Stimulated activated CD8-positive, alpha-beta memory T cell treated with anti-CD3 and anti-CD28 coated beads, Interleukin-15, amount 100 ng/mL, for 4 hours (primary cell): ENCODE measurements at places on chromosomes 4 and X.

DNA sequence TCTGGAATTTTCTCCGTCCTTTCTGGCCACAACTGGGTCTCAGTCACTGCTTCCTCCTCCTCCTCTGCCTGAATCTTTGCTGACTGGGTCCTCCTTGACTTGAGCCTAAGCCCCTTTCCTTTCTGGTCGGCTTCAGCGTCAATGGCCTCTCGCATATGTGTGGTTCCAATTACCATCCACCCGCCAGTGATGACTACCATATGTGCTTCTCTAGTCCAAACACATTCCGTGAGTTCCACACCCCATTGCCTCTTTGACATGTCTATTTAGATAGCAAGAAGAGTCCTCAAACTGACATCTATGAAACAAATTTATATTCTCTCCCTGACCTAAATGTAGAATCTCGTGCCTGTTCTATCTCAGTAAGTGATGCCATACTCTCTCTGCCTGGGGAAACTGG is 19.8 kb downstream of the MXRA5 start:
- no peak for DNase-seq

- no peak for DNase-seq
Observed at GRCh38 chr4:8493484-8493883, 52.9 kb downstream of the TRMT44 start.

- no peak for DNase-seq
Observed at GRCh38 chrX:105098201-105098600, 122.3 kb downstream of the TEX13A start.

DNA sequence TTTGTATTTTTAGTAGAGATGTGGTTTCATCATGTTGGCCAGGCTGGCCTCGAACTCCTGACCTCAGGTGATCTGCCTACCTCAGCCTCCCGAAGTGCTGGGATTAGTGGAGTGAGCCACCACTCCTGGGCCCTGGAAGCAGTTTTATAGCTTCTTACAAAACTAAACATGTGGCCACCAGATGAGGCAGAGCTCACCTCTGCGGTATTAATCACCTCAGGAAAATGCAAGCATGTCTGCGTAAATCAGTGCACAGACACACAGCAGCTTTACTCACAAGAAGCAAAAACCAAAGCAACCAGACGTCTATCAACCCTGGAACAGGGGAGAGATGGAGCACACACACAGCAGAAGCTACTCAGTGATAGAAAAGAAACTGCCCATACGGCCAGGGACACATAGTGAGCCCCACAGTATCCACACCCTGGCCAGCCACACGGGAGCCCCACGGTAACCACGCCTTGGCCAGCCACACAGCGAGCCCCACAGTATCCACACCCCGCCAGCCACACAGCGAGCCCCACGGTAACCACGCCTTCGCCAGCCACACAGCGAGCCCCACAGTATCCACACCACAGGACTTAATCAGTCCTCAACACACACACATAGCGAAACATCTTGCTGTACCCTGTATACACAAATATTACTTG is 30.2 kb downstream of the PPP2R3B start:
- DNase-seq: no peak

DNA sequence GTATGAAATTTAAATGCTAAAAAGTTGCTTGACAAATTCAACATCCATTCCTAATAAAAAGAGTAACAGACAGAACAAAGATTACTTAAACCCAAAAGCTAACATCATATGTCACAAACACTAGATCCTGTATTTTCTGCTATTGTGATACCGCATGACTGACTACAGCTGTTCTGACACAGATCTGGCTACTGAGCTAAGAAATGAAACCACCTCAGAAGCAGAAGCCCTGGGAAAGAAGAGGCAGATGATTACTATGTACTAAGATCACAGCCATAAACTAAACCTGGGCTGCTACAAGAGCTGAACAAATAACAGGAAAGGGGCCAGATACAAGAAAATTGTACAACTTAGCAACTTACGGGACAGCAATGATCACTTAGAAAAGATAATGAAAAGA is 9.4 kb downstream of the LETM1 start:
- no peak for DNase-seq

GRCh38 chr4:152044331-152045036 is 283.7 kb upstream of the GATB start:
- DNase-seq: no peak

GRCh38 chrX:8861908-8862307 is 60.7 kb upstream of the FAM9A start:
- no peak for DNase-seq

GRCh38 chr4:88937081-88937480 is 119.9 kb downstream of the FAM13A start:
- no peak for DNase-seq

DNA sequence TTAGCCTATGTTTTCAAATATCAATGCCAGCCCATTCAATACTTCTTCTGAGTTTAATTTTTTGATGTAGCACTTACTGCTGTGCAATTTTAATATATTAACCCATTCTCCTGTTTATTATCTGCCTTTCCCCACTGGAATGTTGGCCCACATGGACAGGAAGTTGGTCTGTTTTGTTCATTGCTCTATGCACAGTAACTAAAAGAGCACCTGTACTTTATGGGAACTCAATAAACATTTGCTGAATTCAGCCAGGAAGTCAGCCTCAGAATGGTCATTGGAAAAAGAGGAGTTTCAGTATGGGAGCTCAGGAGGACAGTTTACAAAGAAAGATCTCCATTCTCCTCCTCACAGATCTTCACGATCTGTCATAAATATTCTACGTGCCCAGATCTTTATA is 510.5 kb upstream of the AGA start:
- no peak for DNase-seq

DNA sequence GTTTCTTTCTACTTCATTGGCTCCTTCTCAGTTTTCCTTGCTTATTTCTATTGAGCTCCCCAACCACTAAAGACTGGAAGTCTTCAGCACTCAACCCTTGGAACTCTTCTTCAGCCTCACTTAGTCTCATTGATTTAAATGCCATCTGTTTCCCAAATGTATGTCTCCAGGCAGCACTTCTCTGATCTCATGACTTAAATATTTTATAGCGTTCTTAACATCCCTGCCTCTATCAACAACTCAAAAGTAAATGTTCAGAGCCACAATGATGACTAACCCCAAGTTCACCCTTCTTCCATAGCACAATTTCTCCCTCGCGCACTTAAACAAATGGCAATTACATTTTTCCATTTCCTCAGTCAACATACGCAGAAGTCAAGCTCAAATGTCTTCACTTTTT is 1393.3 kb downstream of the ARAP2 start:
- no peak for DNase-seq

GRCh38 chrX:150157291-150157690 is 205.8 kb upstream of the MAMLD1 start:
- DNase-seq: no peak

DNA sequence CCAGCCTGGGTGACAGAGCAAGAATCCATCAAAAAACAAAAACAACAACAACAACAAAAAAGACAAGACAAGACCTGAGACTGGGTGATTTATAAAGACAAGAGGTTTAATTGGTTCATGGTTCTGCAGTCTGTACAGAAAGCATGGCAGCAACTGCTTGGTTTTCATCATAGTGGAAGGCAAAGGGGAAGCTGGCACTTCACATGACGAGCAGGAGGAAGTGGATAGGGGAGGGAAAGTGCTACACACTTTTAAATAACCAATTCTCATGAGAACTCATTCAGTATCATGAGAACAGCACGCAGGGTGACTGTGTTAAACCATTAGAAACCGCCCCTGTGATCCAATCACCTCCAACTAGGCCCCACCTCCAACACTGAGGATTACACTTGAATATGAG is 28.4 kb upstream of the SLC10A7 start:
- DNase-seq: no peak

DNA sequence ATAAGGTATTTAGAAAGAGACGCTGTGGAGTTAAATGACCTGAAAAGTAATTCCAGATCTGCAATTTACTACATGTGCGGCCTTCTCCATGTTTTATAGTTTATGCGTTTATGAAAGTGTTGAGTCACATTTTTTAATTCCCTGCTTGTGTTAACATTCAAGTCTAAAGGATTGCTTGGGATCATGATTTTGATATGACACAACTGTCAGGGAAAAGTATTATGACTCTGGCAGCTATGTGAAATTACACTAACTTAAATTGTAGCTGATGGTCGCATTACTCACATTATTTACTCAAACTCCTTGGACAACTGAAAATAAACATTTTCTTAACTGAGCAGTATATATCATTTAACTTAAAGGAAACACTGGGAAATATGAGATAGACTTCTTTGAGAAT is 14.3 kb upstream of the GABRB1 start:
- no peak for DNase-seq

- no peak for DNase-seq
Observed at GRCh38 chr4:87057835-87058355, 123.1 kb downstream of the AFF1 start.

DNA sequence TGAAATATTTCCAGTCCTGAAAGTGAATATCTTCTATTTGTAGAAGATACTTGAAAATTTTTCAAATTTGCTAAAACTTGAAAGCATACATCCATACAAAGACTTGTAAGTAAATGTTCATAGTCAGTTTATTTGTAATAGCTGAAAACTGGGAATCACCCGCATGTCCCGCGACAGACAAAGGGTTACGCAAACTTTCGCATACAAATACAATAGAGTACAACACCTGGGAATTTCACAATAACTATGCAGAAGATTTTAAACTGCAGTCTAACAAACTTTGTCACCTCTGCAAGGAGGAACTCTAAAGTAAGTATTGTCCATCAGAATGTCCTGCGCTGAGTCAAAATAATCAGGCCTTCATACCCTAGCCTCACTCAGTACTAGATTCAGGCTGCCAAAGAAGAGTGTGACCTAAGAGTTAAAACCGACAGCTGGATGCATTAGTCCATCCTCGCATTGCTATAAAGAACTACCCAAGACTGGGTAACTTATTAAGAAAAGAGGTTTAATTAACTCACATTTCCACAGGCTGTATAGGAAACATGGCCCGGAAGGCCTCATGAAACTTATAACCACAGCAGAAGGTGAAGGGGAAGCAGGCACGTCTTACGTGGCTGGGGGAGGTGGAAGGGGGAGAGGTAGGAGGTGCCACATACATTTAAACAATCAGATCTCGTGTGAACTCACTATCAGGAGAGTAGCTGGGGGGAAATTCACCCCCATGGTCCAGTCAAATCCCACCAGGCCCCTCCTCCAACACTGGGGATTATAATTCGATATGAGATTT is 60.4 kb downstream of the MMRN1 start:
- DNase-seq: no peak

- DNase-seq: no peak
Observed at GRCh38 chr4:73606465-73606974, 13.7 kb downstream of the RASSF6 start.

GRCh38 chr4:148776941-148777340 is 334.7 kb upstream of the NR3C2 start:
- no peak for DNase-seq

- no peak for DNase-seq
Observed at GRCh38 chr4:182680234-182680653, 236.9 kb downstream of the DCTD start.

DNA sequence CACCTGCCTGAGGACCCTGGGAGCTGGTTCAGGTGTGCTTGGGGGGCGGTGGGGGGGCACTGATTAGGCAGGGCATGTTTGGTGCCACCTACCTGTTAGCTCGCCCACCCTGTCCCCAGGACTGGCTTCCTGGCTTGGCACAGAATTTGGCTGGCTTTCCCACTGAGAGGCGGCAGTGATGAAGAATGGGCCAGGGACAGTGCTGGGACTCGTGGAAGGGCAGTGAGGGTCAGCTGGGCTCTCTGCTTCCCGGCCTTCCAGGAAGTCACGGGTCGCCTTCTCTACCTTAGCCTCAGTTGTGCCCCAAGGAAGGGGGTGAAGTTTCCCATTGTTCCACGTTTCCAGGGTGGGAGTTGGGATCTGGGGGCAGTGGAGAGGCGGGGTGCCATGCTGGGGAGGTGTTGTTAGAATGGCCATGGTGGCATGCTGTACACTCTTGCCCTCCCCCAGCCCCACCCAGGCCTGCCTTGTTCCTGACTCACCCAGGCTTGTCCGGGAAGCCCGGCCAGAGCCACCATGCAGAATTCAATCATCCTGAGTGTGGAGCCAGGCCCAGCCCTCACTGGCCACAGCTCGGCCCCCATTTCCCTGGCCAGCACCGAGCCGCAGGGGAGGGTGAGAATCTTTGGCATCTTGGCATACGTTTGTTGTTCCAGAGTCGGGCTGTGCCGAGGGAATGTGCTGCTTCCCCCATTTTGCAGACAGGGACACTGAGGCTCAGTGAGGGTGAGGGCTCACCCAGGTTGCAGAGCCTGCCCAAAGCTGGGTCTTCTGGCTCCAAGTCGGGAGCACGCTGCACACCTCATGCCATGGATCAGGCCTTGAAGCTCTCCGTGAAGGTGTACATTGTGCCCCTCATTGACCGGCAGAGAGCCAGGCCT is 21.9 kb upstream of the GPR78 start:
- DNase-seq: no peak

- DNase-seq: no peak
Observed at GRCh38 chrX:13110433-13111324, 66.3 kb upstream of the FAM9C start.

- no peak for DNase-seq
Observed at GRCh38 chr4:123930996-123931395, 534.4 kb downstream of the SPRY1 start.

DNA sequence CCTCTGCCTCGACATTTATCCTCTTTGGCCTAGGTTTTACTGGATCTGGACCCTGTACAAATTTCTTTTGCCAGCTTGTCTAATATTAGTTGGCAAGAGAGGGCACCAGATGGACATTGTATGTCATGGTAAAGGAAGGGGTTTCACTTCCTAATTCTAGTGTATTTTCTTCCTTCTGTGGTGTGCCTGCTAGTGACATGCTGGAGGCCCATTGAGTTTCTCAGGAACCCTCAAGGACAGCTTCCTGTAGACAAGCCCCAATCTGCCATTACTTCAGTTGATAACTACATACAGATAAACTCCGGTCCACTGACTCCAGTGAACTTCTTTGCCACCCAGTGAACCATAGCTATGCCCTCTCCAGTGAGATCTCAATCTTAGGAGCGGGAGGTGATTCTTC is 116.9 kb downstream of the STPG2 start:
- DNase-seq: no peak

- DNase-seq: no peak
Observed at GRCh38 chr4:166839615-166840251, 394.6 kb downstream of the SPOCK3 start.

- DNase-seq: no peak
Observed at GRCh38 chr4:47913861-47914219, 543 bp downstream of the NFXL1 start.

DNA sequence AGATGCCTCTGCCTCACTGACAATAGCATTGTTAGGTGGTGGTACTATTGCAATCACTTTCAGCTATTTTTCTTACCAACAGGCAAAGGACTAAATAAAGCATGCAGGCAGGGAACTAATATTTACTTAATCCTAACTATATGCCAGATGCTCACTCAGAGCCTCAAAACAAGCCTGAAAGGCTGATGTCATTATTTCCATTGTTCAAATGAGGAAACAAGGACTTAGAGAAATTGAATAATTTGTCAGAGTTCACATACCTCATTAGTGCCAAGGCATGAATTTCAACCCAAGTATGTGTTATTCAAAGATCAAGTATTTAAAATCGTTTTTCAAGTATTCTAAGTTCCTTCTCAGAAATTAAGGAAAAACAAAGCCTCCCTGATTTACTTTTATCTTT is 374.9 kb upstream of the TECRL start:
- no peak for DNase-seq

- DNase-seq: no peak
Observed at GRCh38 chr4:52367282-52367830, 291.7 kb downstream of the USP46 start.

- no peak for DNase-seq
Observed at GRCh38 chr4:101977076-101977475, 186.5 kb downstream of the BANK1 start.
